Activated T-cell treated with anti-CD3 and anti-CD28 coated beads, Interleukin-2, amount 50 U/mL, for 4 hours (primary cell): ENCODE measurements at places on chromosomes 3 and 15.

- no peak for DNase-seq
Observed at GRCh38 chr3:60935709-60936108, 315.5 kb downstream of the FHIT start.

- no peak for DNase-seq
Observed at GRCh38 chr15:80174017-80174746, 21.4 kb downstream of the FAH start.

GRCh38 chr3:125358923-125359322 lies 16.2 kb downstream of the ZNF148 start:
- no peak for DNase-seq

- no peak for DNase-seq
Observed at GRCh38 chr3:14915636-14916222, 31.7 kb upstream of the NR2C2 start.

DNA sequence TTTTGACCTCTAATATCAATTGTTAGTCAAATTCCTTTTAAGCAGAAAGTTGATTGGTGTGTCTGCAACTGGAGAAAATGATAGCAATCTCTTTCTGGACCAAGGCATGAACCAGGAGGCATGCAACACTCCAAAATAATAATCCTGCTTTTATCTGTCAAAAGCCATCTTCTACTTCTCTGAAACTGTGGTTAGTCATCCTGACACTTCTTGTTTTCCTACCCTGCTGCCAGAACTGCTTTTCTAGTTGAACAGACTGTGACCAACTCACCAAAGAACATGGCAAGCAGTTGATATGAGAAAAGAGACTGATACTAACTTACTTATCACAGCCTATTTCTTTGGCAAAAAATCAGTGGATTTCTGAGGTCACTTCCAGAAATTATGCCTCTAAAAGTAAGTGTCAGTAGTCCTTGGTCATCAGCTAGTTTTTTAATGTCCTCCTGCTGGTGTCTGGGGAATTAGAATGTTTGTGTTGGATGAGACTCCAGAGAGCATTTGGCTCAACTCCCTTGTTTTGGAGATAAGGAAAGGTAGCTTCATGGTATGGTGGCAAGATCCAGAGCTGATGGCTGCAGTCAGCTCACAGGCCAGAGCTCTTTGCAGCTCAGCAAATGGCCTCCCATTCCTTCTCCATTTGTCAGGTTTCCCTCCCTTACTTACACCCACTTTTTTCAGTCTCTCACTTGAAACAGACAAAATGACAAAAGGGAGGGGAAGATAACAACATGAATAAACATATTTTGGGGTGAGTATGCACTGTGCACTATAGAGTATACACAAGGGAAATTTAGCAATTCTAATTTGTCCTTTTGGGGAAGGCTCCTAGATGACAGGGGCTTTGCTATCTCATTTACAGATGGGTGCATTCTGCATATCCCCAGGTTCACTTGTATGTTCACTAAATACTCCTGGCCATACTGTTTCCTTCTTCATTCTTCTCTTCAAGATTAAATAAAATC lies 7.0 kb downstream of the CRYGS start:
- DNase-seq, result no peak

DNA sequence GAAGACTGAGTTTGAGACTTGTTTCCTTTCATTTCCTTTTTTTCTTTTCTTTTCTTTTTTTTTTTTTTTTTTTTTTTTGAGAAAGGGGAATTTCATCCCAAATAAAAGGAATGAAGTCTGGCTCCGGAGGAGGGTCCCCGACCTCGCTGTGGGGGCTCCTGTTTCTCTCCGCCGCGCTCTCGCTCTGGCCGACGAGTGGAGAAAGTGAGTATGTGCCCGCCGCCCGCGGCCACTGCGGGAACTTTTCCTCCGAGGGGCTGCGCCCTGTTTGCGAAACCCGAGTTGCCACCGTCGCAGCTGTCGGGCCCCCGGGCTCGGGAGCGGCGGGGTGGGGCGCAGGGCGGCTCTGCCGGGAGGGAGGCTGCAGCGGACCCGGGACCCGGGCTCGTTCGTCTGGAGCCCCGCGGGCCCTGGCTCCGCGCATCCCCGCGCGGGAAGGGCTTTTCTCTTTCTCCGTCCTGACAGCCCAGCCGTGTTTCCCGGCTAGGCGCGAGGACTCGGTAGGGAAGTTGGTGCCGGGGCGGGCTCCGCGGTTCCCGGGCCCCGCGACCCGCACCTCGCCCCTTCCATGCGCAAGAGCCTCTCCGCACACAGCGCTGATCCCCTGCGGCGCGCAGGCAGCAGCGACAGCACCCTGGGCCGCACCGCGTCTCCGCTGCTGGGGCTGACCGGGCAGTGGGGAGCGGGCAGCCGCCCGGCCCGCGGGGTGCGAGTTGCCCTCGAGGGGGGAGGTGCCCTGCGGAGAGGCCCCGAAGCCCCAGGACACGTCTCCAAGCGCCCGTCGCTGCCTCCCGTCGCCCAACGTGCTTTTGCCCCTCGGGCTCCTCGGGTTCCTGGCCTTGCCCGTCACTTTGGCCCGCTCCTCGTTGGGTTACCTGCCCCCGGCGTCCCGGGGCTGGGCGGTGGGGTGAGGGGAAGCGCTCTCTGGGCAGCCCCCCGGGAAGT lies 1.4 kb downstream of the IGF1R start:
- DNase-seq, result peak; percentile 56

- peak; percentile 46 for DNase-seq
Observed at GRCh38 chr3:3799173-3800079, at the start of gene LRRN1. Gene LRRN1 (plus strand): TSS chr3:3799431. CDS start chr3:3844642, 45,211 bp downstream.

DNA sequence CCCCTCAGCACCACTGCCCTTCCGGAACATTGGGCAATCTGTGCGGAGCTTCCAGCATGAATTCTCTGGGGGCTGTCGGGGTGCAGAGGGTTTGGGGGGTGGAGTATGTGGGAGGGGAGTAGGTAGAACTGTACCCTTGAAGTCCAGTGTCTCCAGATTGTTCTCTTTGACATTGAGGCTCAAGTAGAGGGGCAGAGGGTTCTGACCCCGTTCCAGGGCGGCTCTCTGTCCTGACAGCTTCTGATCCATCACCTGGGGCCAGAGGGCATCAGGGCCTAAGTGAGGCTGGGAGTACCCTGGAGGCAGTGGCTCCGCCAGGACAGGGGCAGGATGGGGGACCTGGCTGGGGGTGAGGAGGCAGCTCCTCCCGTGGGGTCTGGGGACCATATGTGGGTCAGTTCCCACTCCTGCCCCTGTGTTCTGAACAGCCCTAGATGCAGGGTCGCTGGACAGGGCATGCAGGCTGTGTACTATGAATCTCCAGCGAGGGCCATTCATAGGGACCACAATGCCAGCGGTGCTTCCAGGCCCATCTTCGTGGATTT lies 22.1 kb downstream of the PLA2G4D start:
- DNase-seq, result no peak

DNA sequence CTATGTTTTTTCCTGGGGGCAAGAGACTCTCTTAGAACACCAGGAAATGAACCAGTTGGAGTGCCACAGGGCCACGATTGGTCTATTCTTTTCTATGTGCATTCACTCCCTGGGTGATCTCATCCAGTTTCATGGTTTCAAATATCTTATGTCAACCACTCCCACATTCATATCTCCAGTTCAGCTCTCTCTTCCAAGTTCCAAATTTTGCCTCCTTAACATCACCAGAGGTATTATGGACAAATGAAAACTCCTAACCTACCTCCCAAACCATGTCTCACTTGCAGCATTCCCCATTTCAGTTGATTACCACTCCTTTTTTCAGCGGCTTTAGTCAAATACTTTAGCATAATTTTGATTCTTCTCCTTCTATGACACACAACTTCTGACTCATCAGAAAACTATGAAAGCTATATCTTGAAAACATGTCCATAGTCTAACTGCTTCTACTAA lies 203.1 kb upstream of the SEMA6D start:
- no peak for DNase-seq

GRCh38 chr3:86708893-86709292 lies 282.1 kb downstream of the VGLL3 start:
- DNase-seq, result no peak

DNA sequence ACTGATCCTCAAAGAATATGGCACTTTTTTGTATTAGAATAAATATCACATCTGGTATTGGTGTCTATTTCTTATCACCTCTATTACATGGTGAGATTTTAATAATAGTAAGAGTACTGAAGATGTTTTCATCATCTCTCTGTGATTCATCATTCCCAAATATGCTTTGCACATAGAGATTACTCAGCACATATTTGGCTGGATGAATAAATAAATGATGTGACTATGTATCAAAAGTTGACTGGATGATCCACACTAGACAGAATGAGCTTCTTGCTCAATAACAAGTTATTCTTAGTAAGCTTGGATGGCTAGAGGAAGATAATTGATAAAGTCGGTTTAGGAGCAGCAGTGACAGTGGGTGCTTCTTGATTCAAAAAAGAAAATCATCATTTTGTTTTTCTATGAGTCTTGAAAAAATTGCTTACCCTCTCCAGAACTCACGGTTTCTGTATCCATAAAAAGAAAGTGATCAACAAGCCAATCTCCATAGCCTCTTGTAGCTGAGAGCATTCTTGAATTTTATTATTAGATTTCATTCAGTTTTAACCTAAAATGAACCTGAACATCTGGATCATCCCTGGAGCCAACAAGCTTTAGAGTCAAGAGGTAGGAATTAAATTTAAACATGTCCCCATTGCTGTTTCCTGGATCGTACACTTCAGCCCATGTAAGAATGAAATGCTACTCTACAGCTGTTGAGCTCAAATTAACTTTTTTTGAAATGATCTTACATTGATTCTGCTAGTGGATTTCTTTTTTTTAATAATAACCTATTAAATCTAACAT lies 104.8 kb upstream of the OSTN start:
- no peak for DNase-seq

GRCh38 chr3:54760201-54760600 lies 167.7 kb downstream of the LRTM1 start:
- DNase-seq, result no peak

DNA sequence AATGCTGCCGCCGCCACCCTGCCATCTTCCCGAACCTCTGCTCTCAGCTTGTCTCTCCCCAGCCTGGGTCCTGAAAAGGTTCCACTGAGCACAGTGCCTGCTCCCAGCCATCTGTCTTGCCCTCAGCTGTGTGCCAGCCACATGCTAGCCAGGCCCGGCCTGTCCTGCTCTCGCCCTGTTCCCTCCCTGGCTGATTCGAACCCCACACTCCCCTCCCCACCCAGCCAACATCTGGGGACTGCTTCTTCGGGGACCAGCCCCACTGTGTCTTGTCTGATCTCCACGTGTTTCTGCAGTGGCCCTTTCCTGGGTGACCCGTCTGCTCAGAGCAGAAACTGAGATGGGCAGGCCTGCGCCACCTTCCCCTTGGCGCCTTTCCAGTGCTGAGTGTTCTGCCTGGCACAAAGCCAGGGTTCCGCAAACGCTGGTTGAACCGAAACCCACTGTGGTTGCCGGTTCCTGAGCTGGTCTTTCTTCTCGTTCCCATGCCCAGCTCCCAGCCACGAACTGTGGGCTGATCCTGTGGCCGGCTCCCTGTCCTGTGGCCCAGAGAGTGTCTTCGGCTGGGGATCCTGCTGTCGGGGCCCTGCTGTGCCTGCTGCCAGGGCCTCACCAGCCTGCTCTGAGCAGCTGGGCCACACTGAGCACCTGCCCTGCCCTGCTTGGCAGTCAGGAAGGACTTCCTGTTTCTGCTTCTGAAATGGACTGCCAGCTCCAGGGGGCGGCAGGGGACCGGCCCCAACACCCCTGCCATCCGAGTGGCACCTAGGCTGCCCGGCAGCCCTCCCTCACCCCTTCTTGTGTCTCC lies 62.7 kb upstream of the KLF13 start:
- DNase-seq, result peak; percentile 69

GRCh38 chr3:38521391-38521987 lies 25.3 kb downstream of the EXOG start:
- DNase-seq, result peak; percentile 56

DNA sequence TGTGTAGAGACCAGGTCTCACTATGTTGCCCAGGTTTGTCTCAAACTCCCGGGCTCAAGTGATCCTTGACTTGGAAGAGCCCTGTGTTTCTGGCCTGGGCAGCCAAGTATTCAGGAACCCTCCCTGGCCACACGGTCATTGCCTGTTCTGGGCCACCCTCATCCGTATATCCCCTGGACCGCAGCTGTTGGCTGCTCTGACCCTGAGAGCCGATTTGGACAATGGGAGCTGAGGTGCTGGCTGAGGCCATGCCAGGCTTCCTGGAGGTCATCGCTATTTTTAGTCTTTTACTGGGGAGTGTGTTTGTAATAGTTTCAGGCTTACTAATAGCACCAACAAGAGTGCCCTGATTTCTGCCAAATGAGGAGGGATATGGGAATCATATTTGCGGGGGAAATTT lies 60.7 kb downstream of the ADAMTS7 start:
- DNase-seq, result no peak

DNA sequence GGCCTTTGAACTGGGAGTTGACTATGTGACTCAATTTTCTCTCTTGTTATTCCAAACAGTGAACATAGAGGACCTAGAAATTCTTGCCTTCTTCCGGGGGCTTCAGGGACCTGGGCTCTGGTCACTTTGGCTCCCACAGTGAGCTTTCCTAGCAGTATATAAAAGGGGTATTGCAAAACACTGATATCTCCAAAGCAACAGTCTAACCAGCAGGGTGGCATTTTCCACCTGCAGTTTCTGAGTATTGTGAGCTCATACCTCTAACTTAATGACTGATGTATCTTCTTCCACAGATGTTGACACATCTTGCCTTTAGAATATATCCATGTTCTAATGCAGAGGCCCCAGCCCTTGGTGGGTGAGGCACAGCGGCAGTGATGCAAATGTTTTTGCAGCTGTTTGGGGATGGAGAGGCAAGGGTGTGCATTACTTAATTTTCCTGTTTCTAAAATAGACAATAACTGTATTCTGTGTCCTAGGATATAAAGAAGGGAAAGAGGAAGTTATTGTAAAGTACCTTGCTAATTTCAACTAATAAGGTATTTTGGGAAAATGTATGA lies 45.7 kb upstream of the ADGRG7 start:
- DNase-seq, result no peak

DNA sequence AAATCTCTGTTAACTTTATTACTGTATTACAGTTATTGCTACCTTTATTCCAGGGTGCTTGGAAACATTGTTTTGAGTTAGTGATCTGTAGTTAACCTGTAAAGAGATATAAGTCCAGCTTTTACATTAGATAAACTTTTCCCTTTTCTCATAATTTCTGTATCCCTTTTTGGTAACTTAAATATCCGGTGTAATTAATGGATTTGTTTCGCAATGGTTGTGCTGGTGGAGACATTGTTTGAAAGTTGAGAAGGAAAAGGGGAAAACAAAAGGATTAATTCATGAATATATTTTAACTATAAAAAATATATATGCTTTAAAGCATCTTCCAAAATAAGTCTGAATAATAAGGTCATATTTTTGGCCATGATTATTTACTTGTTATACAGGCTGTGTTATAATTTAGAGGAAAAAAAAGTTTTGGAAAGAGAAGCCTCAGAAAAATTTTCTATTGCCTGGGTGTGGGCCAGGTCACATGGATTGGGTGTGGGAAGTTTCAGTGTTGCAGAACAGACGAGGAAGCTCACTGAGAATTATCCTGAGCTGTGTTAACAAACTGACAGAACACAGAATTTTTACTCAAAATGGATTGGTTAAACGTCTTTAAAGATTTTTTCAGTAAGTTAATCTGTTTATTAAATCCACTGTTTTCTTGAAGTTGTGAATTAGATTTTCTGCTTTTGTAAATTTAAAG lies 27.7 kb upstream of the IL20RB start:
- DNase-seq, result no peak
